ENCODE measurements at places on chromosomes 11 and 22.
A peak's percentile ranks its signal among the peaks of the same experiment; 100 is the strongest.

DNA sequence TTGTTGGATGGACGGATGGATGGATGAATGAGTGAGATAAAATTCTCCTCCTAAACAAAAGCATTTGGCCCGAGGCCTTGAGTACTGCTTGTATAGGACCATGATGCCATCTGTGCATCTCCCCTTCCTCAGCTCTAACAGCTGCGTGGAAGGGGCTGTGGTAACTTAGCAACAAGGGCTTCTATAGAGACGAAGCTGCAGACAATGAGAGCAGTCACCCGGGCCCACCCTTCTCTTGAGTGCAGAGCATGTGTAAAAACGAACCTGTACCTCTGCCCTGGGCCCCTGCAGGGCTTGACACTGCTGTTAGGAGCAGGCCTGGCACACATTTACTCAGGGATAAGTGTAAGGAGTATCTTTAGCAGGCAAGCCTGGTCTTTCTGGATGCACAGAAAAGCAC, 391.5 kb downstream of the CADM1 start:
- DNase-seq, result no peak

DNA sequence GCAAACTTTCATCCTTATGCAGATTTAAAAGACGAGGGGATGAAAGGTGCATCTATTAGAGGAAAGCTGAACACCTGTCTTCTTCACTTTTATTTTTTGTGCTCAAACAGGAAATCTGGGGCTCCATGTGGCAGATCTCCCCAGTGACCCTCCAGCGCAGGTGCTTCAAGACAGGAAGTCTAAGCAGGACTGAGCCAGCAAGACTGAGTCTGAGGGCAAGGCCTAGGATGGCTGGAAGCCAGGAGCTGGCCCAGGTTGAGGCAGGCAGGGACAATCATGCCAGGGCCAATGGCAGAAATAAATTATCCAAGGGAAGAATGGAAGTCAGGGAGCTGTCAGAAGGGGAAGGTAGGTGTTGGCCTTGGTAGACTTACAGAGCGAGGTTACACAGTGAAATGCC, 101.1 kb upstream of the SPON1 start:
- DNase-seq, result no peak

- no peak for DNase-seq
These were observed 4.3 kb downstream of the LRFN4 start for GRCh38 chr11:66861038-66861773.

DNA sequence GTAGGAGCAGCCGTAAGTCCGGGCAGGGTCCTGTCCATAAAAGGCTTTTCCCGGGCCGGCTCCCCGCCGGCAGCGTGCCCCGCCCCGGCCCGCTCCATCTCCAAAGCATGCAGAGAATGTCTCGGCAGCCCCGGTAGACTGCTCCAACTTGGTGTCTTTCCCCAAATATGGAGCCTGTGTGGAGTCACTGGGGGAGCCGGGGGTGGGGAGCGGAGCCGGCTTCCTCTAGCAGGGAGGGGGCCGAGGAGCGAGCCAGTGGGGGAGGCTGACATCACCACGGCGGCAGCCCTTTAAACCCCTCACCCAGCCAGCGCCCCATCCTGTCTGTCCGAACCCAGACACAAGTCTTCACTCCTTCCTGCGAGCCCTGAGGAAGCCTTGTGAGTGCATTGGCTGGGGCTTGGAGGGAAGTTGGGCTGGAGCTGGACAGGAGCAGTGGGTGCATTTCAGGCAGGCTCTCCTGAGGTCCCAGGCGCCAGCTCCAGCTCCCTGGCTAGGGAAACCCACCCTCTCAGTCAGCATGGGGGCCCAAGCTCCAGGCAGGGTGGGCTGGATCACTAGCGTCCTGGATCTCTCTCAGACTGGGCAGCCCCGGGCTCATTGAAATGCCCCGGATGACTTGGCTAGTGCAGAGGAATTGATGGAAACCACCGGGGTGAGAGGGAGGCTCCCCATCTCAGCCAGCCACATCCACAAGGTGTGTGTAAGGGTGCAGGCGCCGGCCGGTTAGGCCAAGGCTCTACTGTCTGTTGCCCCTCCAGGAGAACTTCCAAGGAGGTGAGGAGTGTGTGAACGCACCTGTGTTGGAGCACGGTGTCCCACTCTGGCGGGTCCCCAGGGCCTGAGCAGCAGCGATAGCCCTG, at the start of gene TAGLN:
Gene TAGLN (plus strand): TSS at position 318 of the 863 bp plus-strand sequence. CDS start 3,644 bp downstream, outside the sequence.
- peak; percentile 97 for DNase-seq

DNA sequence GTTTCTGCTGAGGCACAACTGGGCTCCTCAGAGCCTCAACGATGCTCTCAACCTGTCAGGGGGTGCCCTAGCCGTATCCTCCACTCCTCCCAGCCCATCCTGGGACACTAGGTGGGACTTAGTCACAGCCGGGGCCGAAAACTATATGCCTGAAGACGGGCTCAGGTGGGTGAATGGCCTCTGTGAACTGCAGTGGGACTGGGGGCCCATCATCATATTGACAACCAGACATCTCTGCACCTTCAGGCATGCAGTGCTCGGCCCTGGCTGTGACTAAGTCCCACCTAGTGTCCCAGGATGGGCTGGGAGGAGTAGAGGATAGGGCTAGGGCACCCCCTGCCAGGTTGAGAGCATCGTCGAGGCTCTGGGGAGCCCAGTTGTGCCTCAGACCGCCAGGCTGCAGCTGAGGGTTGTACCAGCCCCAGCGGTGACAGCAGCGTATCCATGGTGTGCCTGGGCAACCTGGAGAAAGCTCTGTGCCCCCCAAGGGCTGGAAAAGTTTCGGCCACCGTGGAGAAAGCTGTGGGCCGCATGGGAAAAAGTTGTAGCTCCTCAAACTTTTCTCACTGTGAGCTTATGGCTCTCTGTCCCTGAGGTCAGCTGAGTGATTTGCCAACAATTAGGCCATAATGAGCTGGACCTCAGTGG, 88.9 kb downstream of the RRM1 start:
- DNase-seq, result no peak

GRCh38 chr11:2190657-2191471, 19.2 kb upstream of the TH start:
- DNase-seq, result no peak

GRCh38 chr11:130911306-130911705, 5.0 kb downstream of the SNX19 start:
- no peak for DNase-seq
